ENCODE measurements at places on chromosomes 12 and 14. TPM values are rescaled to one million over a fixed set of nuclear protein-coding genes. Genes with fewer than 3 reads are reported as not detected.

- no peaks in the 10 kb centered on the region for H3K36me3 ChIP-seq
- H3K4me3 ChIP-seq = no peak overlapping the region
- no peak for DNase-seq
- no peak overlapping the region for H3K27ac ChIP-seq
Measured at GRCh38 chr12:52523824-52524223, 3.6 kb upstream of the KRT5 start.

DNA sequence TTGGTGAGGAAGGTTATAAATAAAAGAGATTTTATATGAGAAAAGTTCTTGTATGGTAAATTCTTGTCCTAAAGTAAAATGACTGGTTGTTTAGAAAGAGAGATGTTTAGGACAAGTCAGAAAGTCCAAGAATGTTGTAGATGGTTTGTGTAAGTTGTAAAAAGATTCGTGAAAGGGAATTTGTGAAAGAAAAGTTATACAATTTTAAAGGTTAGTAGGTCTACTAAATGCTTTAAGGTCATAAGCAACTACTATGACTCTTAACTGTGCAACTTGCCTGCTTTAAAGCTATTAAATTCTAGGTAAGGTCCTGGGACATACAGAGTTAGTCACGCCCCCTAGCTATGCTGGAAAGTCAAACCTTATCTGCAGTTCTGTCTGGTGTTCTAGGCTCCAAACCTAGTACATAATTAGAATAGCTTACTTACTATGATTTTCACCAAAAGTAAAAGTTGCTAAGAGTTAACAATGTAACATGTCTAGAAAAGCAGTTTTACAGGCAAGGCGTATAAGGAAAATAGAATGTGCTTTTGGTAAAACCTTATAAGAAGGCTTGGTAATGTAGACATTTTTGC, 11.2 kb upstream of the DHRS2 start:
- H3K4me1 ChIP-seq = no peaks in the 10 kb centered on the region
- H3K27me3 ChIP-seq = no peaks in the 10 kb centered on the region
- peak; percentile 10 for DNase-seq
- H3K27ac ChIP-seq = no peak overlapping the region

DNA sequence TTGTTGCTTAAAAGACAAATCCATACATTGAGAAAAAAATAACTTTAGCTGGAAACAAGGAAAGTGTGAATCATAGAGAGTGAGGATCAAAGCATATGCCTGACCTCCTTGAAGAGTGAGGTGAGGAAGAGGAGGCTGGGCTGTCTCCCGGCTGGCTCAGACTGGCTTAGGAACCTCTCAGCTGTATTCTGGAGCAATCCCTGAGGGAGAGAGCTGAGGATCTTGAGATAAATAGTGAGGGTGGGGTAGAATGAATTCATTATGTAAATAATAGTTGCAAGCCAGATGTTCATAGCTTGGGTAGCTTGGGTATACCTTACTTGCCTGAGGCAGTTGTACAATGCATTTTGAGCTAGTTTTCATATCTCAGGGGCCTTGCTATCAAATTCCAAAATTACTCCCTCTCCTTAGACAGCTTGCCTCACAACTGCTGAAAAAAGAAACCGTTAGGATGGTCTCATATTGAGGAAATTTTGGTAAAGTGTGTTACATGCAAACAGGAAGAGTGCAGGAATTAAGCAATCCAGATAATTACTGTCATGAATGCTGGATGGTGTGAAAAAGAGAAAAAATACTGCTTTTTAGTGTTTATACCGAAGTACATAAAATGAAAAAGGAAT, 30.5 kb upstream of the SLC15A5 start:
- H3K36me3 ChIP-seq = no peaks in the 10 kb centered on the region
- no peak overlapping the region for H3K27ac ChIP-seq
- H3K4me1 ChIP-seq = no peaks in the 10 kb centered on the region

DNA sequence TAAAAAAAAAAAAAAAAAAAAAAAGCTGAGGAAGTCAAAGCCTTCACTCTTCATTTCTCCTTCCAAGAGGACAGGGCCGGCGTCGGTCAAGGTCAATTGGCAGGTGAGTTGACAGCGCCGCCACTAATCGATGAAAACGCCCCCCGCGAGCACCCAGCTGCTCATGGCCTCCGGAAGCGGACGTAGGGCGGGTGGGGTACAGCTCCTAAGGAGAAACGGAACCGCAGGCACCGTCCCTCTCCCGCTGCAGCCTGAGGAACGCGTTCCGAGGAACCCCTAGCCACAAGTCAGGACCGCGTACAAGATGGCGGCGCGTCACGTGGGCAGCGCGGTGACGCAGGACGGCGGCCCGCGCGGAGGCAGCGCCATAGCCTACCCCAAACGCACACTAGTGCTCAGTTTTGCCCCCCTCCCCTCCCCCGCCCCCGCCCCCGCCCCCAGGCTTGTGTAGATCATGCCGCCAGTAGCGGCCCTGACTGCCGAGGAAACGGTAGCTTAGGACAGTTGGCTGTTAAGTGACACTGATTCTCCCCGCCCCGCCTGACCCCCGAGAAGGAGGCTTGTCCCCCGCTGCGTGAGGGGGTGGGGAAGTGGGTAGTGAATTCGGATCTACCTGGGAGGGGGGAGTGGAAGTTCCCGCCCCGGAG, at the start of gene ATF1:
ATF1 (plus strand) TSS at position 463 of the 647 bp plus-strand sequence. CDS start 16,045 bp downstream, outside the sequence.
- H3K4me1 ChIP-seq = peaks cover 36% of the 10 kb centered on the region
- H3K27me3 ChIP-seq = no peaks in the 10 kb centered on the region
- DNase-seq = peak; percentile 79
- H3K27ac ChIP-seq = peak within 1 kb of the TSS; percentile 100

STXBP6 gene
- 0.27 TPM for total RNA-seq

GALNT9 gene
- total RNA-seq = 2.6 TPM

ANKS1B gene
- total RNA-seq = 0.54 TPM

CPSF2 gene
- total RNA-seq = 77.0 TPM

TGM1 gene
- 5.6 TPM for total RNA-seq

AMN gene
- 5.7 TPM for total RNA-seq

CREBL2 gene
- 11.3 TPM for total RNA-seq

IFNG-AS1 gene
- total RNA-seq = not detected
